ENCODE measurements at places on chromosomes 4 and X.
A peak's percentile ranks its signal among the peaks of the same experiment; 100 is the strongest.

DNA sequence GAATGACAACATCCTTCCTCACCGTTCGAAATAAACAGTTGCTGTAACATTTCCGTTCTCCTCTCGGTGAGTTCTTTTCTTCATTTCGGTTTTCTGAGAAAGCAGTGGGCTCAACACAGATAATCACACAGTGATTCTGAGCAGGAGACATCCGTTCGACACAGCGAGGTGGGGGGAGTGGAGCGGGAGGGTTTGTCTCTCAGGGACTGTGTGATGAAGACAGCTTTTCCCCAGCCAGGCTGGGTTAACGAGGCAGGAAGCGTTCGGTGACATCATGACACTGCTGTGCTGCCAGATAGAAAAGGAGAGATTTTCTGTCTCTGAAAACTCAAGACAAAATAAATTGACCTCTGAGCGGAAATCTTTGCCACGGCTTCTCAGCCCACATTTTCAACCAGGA, 119.3 kb downstream of the CRLF2 start:
- DNase-seq = no peak

GRCh38 chrX:113392355-113392754, 551.7 kb upstream of the AMOT start:
- no peak for DNase-seq

GRCh38 chr4:110540982-110541451, 65.1 kb downstream of the ENPEP start:
- DNase-seq = peak; percentile 87

DNA sequence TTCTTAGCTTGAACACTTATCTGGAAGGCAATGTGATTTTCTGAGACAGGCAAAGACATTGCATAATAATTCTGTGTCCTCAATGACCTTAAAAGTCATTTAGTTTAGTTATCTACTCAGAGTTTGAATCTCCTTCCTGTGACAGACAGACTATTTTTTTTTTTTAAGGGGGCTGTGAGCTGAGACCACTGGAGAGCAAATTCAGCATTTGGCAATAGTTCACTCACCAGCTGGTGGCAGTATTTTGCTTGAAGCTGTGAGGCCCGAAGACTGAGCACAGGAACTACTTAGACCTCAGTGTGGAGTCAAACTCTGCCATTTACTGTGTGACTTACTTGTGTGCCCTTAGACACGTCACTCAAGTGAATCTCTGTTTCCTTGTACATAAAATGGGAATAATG, 22.9 kb upstream of the CPE start:
- DNase-seq = no peak

GRCh38 chrX:39773150-39773549, 324.6 kb downstream of the BCOR start:
- no peak for DNase-seq

DNA sequence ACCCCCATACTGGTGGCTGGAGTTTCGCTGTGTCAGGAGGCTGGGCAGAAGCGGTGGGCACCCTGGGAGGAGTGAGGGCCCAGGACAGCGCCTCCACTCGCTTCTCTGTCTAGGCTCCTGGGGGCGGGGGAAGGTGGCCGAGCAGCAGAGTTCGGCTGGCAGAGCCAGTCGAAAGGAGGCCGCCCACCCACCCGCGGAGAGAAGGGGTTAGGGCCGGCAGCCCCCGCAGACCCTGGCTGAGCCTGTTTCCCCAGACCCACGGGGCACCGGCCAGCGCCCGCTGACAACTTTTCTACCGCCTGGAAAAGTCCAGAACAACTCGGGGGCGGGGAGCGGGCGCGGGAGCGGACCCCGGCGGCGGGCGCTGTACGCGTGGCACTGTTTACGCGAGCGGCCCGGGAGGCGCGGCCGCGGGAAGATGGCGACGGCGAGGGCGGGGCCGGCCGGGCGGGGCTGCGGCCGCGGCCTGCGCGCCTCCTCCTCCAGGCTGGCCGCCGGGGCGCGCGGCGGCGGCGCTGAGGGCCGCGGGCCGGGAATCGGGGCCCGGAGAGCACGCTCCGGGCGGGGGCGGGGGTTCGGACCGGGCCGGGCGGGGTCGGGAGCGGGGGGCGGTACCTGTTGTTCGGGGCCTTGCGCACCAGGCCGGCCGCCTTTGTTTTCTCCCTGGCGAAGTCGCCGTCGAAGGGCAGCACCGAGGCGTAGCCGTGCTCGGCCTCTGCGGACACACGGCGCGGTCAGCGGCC, 628 bp downstream of the MXD4 start:
- peak; percentile 17 for DNase-seq

- no peak for DNase-seq
These were observed 190.5 kb downstream of the RRAGB start for GRCh38 chrX:55907968-55908607.

DNA sequence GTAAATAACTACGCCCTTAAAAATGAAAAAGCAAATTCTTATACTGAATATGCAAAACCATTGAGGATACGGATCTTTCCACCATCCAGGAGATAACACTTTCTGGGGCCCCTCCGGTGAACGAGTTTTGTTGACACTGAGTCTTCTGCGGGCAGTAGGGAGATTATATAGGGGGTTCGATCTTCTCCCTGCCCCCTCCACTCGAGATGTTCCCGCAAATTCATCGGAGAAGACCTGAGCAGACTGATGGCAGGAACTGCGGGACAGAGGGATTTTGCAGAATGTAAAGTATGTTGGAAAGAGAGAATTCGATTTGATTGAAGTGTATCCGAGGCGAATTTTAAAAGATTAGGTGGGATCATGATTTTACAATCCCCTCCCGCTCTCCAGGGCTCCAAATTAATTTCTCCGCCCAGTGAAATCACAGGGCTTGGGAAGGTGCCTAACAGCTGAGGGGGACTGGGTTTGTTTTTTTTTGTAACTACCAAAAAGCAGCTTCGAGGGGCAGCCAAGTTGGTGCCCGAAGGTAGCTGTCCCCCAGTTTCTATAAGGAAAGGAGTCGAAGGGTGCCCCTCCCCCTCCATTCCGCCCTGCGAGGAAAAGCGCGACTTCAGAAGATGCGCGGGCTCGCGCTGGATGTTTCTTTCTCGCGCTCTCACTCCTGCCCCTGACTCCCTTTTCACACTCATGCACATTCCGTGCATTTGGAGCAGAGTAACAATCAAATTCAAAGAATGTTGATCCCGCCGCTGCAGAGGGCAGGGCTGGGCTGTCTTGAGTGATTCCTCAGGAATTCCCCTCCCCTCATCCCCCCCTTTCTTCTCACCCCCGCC, 1.2 kb downstream of the TMEM255A start:
- no peak for DNase-seq

- no peak for DNase-seq
These were observed 1015.0 kb upstream of the GRID2 start for GRCh38 chr4:91288702-91289311.

DNA sequence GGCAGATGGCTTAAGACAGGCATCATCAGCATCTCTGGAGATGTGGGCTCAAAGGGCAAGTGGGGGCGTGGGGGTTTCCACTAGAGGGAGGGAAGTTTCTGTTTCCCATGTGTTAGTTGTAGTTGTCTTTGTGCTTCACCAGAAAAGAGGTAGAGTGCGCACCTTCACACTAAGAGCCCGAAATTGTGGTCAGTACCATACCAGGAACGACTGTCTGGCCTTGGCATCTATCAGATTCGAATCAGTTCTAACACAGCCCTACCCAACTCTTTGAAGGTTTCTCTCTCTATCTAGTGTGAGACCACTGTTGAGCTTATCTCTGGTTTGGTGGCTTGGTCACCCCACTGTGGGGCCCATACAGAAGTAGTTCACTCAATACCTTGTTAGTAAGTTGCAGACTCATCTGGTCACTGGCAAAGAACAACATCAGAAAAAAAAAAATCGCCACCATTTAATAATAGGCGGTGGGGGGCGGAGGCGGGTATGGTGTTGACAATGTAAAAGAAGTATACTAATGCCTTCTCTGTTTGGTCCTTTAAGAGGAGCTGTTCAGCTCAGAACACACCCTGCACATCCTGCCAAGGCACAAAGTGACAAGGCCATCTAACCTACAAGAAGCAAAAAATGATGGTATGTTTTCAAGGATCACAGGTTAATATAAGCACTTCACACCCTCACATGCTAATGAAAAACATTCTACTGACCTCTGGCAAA, 71.1 kb downstream of the NYX start:
- DNase-seq = no peak

- DNase-seq = no peak
These were observed 13.1 kb upstream of the KIAA0232 start for GRCh38 chr4:6769233-6769988.

- no peak for DNase-seq
These were observed 95.0 kb downstream of the DGKK start for GRCh38 chrX:50375481-50376267.

DNA sequence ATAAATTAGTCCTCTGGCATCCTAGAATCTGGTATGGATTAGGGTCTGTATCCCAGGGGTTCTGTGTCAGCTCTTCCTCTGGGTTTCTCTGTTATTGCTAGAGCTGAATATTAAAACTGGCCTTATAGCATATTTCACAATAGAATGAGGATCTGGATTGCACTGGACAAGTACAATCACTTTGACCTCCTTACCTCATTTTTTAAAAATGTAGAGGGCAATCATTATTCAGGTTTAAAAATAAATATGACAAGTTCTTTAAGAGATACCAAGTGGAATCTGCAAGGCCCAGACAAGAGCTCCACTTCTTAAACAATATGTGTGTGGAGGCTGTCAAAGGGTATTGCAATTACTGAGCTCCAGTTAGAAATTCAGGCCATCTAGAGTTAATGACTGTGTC, 1.4 kb downstream of the PALLD start:
- DNase-seq = no peak

- no peak for DNase-seq
These were observed 189.1 kb downstream of the SLC7A11 start for GRCh38 chr4:138052806-138053632.

DNA sequence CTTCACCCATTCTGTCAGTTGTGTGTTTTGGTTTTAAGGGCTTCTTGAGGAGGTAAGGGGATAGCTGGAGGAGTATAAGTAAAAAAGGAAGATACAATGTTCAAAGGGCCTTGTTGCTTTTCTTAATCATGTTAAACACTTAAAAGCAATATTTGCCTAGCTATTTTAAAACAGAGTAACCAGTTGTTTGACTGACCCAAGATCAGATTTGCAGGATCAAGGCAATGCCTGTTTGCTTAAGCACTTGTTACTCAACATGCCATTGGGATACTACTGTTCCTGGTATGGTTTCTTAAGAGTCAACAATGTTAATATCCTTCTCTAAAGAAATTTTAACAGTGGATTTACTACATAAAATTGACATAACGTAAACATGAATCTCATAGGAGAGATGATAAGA, 2.6 kb downstream of the DCLK2 start:
- DNase-seq = no peak

- DNase-seq = no peak
These were observed 729 bp downstream of the CXCL11 start for GRCh38 chr4:76035141-76035540.

- no peak for DNase-seq
These were observed 100.2 kb upstream of the OTUD4 start for GRCh38 chr4:145280541-145280940.

- DNase-seq = no peak
These were observed 1028.3 kb downstream of the DMD start for GRCh38 chrX:32183066-32183465.

GRCh38 chrX:78029663-78030062, 60.2 kb upstream of the PGAM4 start:
- no peak for DNase-seq

- no peak for DNase-seq
These were observed 5.5 kb downstream of the SAT1 start for GRCh38 chrX:23788521-23788920.

- no peak for DNase-seq
These were observed 28.3 kb downstream of the FAT1 start for GRCh38 chr4:186695392-186695791.

- DNase-seq = no peak
These were observed 123.7 kb downstream of the ARHGAP10 start for GRCh38 chr4:147855571-147856009.

GRCh38 chr4:174181827-174182226, 101.6 kb downstream of the FBXO8 start:
- no peak for DNase-seq

- no peak for DNase-seq
These were observed 102.4 kb downstream of the SLIT2 start for GRCh38 chr4:20354120-20354519.

GRCh38 chr4:74370912-74371311, 6.0 kb downstream of the EREG start:
- DNase-seq = no peak

- DNase-seq = no peak
These were observed 82.9 kb upstream of the TMEM150C start for GRCh38 chr4:82644734-82645126.

DNA sequence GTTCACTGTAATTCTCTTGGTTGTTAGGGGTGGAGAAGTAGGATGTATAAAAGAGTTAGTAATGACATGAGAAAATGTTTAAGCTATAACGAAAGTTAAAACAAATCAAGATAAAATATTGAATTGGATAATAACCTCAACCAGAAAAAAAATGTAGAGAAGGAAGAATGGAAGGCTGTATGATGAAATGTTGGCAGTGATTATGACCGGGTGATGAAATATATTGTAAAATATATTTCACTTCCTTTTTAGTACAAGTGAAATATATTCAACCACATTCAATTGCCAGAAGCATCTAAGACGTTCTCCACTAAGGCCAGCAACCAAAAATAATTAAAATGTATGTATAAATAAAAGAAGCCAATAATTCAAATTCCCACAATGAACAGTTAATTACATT, 309.3 kb upstream of the FGF13 start:
- no peak for DNase-seq
